ENCODE measurements at places on chromosomes 3 and 15.

- H3K36me3 ChIP-seq: no peaks in the 10 kb centered on the region
- no peak overlapping the region for H3K27ac ChIP-seq
- H3K4me1 ChIP-seq: no peaks in the 10 kb centered on the region
- H3K27me3 ChIP-seq: no peaks in the 10 kb centered on the region
These were observed 200.6 kb downstream of the CADM2 start for GRCh38 chr3:85159376-85159775.

DNA sequence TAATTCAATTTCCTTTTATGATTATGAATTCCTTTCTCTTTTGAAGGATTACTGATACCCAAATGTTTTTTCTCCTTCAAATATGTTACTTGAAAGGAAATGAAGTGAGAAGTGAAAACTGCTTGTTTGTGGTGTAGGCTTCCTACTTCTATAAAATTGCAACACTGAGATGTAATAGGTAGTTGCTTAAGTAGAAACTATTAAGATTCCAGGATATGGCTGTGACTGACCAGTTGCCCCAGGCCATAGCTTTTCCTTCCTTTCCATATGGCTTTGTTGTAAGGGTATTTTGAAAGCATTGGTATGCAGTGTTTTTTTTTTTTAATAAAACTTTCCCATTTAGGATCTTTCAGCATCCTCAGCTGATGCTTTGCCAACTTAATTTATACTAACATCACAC is 28.5 kb downstream of the DNAJC13 start:
- H3K27ac ChIP-seq: no peak overlapping the region
- H3K27me3 ChIP-seq: no peaks in the 10 kb centered on the region
- peaks cover 10% of the 10 kb centered on the region for H3K4me1 ChIP-seq
- DNase-seq: no peak

GRCh38 chr3:73805435-73805834 is 180.7 kb upstream of the PDZRN3 start:
- no peak for DNase-seq
- no peaks in the 10 kb centered on the region for H3K27me3 ChIP-seq
- no peaks in the 10 kb centered on the region for H3K4me1 ChIP-seq
- no peak overlapping the region for H3K4me3 ChIP-seq

- no peak for DNase-seq
- H3K27ac ChIP-seq: no peak overlapping the region
- no peaks in the 10 kb centered on the region for H3K4me1 ChIP-seq
- no peak overlapping the region for H3K4me3 ChIP-seq
- peaks cover under 1% of the 10 kb centered on the region for H3K36me3 ChIP-seq
These were observed 101.5 kb upstream of the MYO5C start for GRCh38 chr15:52397118-52397517.

GRCh38 chr3:158961911-158962310 is 160.1 kb downstream of the MFSD1 start:
- no peak overlapping the region for H3K27ac ChIP-seq
- no peaks in the 10 kb centered on the region for H3K36me3 ChIP-seq
- no peaks in the 10 kb centered on the region for H3K27me3 ChIP-seq
- no peaks in the 10 kb centered on the region for H3K4me1 ChIP-seq
- no peak overlapping the region for H3K4me3 ChIP-seq
- no peak for DNase-seq

- no peaks in the 10 kb centered on the region for H3K4me1 ChIP-seq
- no peak overlapping the region for H3K4me3 ChIP-seq
- H3K27me3 ChIP-seq: no peaks in the 10 kb centered on the region
- no peak overlapping the region for H3K27ac ChIP-seq
- no peak for DNase-seq
- H3K36me3 ChIP-seq: no peaks in the 10 kb centered on the region
These were observed 11.8 kb upstream of the UACA start for GRCh38 chr15:70775160-70775559.

DNA sequence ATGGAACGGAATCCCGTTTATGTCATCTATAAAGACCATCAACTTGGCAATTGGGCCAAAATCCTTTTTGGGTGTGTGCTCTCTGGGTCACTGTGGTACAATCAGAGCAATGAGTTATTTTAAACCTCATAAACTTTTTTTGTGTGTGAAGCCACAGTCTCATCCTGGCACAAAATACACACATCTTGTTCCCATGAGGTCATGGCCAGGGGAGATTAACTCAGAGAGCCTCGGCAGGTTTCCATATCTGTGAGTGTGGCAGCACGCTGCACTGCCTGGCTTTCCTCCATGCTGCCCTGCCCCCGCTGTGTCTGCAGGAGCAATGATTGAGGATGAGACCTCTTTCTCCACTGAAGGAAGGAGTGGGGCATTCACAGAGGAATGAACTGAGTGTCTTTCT is 54.0 kb upstream of the DLG1 start:
- H3K4me1 ChIP-seq: no peaks in the 10 kb centered on the region
- no peak overlapping the region for H3K4me3 ChIP-seq
- H3K36me3 ChIP-seq: no peaks in the 10 kb centered on the region

DNA sequence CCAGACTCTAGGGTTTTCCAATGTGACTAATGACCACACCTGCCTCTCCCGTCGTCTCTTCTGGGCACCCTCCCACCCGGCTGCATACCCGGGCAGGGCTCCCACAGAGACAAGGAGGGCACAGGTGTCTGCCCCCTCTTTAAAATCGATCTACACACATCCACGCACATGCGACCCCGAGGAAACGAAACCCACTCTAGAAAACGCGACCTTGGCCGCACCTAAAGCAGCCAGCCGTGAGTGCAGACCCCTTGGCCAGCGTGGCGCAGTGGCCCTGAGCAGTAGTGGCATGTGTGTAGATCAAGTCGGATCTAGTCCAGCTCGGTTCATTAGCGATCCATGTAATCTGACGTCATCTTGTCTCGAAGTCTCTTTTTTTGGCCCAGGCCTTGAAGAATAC is 151.8 kb downstream of the NSMCE3 start:
- H3K36me3 ChIP-seq: no peaks in the 10 kb centered on the region
- no peaks in the 10 kb centered on the region for H3K4me1 ChIP-seq
- H3K27ac ChIP-seq: no peak overlapping the region
- H3K27me3 ChIP-seq: no peaks in the 10 kb centered on the region
- H3K4me3 ChIP-seq: no peak overlapping the region

DNA sequence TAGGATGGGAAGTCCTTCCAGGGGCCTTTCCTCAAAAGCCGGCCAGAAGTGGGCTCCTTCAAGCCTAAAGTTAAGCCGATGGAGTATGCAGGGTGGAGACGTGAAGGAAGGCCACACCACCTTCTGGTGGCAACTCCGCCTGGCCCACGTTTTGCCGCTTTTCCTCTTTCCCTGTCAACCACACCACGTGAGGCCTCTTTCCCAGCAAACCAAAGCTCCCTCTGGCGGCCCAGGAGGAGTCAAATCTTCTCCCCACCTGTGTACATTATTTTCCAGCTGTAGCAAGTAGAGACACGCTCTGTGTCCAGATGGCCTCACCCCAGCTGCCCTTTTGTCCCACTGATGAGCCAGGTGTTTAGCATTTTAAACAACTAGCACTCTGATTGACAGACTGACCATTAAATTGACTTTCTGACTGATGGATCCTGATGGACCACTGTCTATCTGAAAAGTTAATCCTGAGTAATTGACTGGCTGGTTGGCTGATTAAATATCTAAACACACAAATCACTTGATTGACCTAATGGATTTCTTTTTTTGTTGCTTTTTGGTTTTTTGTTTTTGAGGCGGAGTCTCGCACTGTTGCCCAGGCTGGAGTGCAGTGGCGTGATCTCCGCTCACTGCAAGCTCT is 59.6 kb upstream of the ZBTB38 start:
- H3K4me3 ChIP-seq: no peak overlapping the region
- H3K36me3 ChIP-seq: peaks cover 7% of the 10 kb centered on the region
- DNase-seq: no peak
- H3K4me1 ChIP-seq: peaks cover 47% of the 10 kb centered on the region

GRCh38 chr3:47347217-47347801 is 33.5 kb upstream of the PTPN23 start:
- no peak overlapping the region for H3K4me3 ChIP-seq
- peaks cover 15% of the 10 kb centered on the region for H3K36me3 ChIP-seq
- no peaks in the 10 kb centered on the region for H3K27me3 ChIP-seq
- no peaks in the 10 kb centered on the region for H3K4me1 ChIP-seq

GRCh38 chr3:118269537-118270125 is 765.0 kb downstream of the IGSF11 start:
- H3K27me3 ChIP-seq: no peaks in the 10 kb centered on the region
- DNase-seq: no peak
- H3K36me3 ChIP-seq: no peaks in the 10 kb centered on the region
- no peak overlapping the region for H3K4me3 ChIP-seq
- H3K4me1 ChIP-seq: no peaks in the 10 kb centered on the region

GRCh38 chr15:62603742-62604141 is 438.7 kb upstream of the C2CD4B start:
- no peaks in the 10 kb centered on the region for H3K4me1 ChIP-seq
- no peak overlapping the region for H3K27ac ChIP-seq
- no peak for DNase-seq
- H3K4me3 ChIP-seq: no peak overlapping the region
- no peaks in the 10 kb centered on the region for H3K36me3 ChIP-seq

DNA sequence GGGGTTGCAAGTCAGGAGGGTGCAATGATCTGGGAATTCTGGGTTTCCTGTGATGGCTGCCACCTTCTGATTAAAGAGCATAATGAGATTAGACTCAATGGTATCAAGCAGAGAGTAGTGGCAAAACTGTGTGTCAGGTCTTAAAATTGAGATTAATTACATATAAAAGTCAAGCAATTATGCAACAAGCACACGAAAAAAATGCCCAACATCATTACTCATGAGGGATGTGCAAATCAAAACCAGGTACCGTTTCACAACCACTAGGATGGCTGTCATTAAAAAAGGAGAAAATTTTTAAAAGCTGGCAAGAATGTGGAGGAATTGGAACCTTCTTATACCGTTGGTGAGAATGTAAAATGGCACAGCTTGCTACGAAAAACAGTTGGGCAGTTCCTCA is 205.0 kb downstream of the OSBPL10 start:
- no peak overlapping the region for H3K4me3 ChIP-seq
- no peaks in the 10 kb centered on the region for H3K36me3 ChIP-seq
- no peaks in the 10 kb centered on the region for H3K4me1 ChIP-seq
- H3K27me3 ChIP-seq: no peaks in the 10 kb centered on the region

DNA sequence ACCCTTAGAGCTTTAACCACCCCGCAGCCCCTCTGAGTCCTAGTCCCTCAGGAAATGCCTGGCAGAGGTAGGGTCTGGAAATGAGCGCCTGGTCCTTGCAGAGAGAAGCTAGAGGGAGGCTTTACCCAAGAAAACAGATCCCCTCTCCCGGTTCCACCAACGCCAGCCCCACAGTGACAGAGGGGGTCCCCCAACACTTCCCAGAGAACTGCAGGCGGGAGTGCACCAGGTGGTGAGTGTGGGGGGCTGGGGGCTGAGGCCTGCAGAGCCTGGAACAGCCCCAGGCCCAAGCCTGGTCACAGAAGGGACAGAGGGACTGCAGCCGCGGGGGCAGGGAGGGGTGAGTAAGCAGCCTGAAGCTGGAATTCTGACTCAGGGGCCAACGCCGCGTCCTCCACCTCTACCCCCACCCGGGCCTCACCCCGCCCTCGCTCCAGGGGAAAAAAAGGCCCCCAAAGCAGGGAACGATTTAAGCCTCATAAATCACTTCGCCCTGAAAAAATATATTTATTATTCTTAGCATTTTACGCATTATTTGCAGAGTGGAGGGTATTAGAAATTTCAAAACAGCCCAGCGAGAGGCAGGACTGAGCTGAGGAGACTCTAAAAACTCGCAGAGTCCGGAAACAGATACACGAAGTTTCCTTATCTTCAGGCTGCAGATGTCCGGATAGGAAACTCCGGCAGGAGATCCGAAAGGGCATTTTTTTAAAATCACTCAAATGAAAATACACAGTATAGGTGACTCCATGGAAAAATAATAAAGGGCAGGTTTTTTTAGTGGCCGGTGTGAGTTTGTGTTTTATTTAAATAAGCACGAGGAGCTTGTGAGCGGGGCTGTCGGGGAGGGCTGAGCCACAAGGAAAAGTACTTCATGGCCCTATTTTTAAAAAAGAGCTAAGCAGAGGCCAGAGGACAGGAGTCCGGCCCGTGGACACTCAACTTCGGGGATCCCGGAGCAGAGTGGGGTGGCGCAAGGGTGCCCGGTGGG is 10.0 kb downstream of the GATA2 start:
- peaks cover 7% of the 10 kb centered on the region for H3K4me1 ChIP-seq
- H3K27me3 ChIP-seq: peaks cover 62% of the 10 kb centered on the region
- H3K36me3 ChIP-seq: no peaks in the 10 kb centered on the region
- no peak for DNase-seq
- H3K4me3 ChIP-seq: no peak overlapping the region

- no peak overlapping the region for H3K4me3 ChIP-seq
- H3K27ac ChIP-seq: no peak overlapping the region
- DNase-seq: no peak
- no peaks in the 10 kb centered on the region for H3K4me1 ChIP-seq
- no peaks in the 10 kb centered on the region for H3K36me3 ChIP-seq
These were observed 17.0 kb downstream of the PRKAR2A start for GRCh38 chr3:48830715-48831114.

DNA sequence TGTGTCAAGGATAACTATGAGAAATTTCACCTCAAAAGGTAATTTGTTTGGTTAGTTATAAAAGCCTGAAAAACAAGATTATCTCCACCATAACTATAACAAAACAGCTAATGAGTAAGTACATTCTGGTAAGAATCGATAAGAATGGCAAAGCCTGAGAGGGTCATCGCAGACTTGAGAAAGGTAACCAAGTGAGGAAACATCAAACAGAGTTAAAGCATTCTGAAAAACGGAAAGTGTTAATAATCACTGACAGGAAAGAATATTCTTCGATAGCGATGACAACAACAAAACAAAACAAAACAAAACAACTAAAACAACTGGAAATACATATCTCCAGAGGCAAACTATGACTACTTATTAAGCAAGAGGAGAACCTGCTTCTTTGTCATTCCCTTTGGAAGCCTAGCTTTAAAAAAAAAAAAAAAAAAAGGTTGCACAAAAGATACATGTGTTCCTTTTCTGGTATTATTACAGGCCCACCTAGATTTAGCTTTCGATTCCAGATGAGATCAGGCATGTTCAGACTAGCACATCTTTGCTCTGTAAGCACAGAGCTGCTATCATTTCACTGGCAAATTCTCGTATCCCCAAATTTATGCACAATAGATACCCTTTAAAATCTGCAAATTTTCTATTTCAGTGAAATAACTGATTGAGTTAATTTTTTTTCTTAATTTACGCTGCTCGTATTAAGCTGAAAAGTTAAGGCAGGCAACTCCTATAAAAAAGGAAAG is 155.6 kb downstream of the TIGIT start:
- H3K27ac ChIP-seq: no peak overlapping the region
- H3K4me3 ChIP-seq: no peak overlapping the region
- H3K36me3 ChIP-seq: no peaks in the 10 kb centered on the region
- DNase-seq: no peak
- no peaks in the 10 kb centered on the region for H3K4me1 ChIP-seq

DNA sequence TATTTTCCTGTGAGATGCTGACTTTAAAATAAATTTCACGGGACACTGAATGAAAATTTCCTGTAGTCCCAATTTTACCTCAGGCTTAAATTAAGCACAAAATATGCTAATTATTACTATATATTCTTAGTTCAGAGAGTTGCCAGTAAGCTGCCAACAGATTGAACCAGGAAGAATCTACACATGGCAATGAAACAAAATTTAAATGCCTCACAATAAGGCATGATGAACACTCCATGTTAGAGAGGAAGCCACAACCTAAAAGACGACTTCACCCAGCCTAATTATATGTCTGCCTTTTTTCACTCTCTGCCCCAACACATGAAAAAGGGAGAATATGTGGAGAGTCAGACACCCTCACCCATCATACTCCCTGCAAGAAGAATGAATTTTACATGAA is 39.7 kb downstream of the DNAAF4 start:
- no peak overlapping the region for H3K27ac ChIP-seq
- no peaks in the 10 kb centered on the region for H3K27me3 ChIP-seq
- H3K36me3 ChIP-seq: no peaks in the 10 kb centered on the region
- no peak overlapping the region for H3K4me3 ChIP-seq
- no peak for DNase-seq

GRCh38 chr3:168624892-168625448 is 529.2 kb upstream of the GOLIM4 start:
- H3K27ac ChIP-seq: no peak overlapping the region
- no peaks in the 10 kb centered on the region for H3K36me3 ChIP-seq
- H3K4me3 ChIP-seq: no peak overlapping the region
- no peaks in the 10 kb centered on the region for H3K27me3 ChIP-seq
- no peaks in the 10 kb centered on the region for H3K4me1 ChIP-seq
- DNase-seq: no peak

Measured in DND-41 (cell line).